ENCODE measurements at places on chromosomes 3 and 15.
A peak's percentile ranks its signal among the peaks of the same experiment; 100 is the strongest.

- no peak for DNase-seq
These were observed 189.2 kb downstream of the ECT2 start for GRCh38 chr3:172939651-172940293.

DNA sequence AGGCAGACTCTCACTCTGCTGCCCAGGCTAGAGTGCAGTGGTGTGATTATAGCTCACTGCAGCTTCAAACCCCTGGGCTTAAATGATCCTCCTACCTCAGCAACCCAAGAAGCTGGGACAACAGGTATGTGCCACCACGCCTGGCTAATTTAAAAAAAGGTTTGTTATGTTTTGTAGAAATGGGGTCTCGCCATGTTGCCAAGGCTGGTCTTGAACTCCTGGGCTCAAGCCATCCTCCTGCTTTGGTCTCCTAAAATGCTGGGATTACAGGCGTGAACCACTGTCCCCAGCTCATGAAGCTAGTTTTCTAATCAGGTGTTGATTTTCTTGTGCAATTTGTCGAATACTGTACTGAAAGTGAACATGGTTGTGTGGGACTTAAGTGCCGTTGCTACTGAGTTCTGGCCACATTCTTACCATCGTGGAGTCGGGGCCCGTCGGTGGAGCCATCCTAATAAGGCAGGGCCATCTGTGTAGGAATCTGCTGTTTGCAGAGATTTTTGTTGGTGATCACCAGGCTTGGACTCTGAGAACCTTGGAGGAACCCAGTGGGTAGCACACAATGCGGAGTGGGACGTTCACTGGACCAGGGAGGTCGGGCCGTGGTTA is 193.2 kb downstream of the GOLGA6L6 start:
- no peak for DNase-seq

- DNase-seq: no peak
These were observed 414.7 kb upstream of the ARRDC4 start for GRCh38 chr15:97545799-97546198.

- no peak for DNase-seq
These were observed 49.8 kb downstream of the KBTBD12 start for GRCh38 chr3:127964816-127965215.

GRCh38 chr3:59082106-59082505 is 32.3 kb upstream of the CFAP20DC start:
- DNase-seq: no peak

DNA sequence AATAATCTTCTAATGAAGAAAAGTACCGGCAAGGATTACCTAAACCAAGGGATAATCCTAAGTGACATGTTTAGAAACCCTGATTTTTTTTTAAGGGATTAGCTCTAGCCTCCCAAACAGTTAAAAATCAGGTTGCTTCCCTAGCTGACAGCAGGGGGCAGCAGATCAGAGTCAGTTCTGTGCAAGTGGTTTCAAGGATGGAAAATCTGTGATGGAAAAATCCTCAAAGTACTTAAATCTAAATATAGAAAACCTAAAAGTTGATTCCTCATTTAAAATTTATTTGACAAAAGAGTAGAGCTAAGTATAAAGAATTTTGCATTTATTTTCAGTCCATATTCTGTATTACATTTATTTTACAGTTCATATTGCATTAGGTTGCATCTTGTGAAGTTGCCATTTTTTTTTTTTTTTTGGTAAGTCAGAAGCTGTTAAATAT is 107.6 kb downstream of the PEX5L start:
- no peak for DNase-seq

DNA sequence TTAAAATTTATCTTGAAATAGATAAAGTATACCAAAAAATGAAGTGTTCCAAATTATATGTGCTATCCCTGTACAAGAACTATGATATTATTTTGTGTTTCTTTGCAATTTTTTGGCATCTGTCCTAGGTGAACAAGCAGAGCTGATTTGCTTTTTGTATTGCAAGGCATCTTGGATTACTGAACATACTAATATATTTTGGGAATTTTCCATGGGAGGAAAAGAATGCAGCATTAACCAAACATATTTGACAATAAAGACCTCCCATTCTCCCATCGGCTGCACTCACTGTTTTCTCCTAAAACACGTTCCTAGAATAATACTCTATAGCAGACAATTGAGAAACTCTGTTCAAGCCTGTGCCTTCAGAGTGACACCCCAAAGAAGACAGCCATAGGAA is 265.1 kb upstream of the ALCAM start:
- DNase-seq: no peak

DNA sequence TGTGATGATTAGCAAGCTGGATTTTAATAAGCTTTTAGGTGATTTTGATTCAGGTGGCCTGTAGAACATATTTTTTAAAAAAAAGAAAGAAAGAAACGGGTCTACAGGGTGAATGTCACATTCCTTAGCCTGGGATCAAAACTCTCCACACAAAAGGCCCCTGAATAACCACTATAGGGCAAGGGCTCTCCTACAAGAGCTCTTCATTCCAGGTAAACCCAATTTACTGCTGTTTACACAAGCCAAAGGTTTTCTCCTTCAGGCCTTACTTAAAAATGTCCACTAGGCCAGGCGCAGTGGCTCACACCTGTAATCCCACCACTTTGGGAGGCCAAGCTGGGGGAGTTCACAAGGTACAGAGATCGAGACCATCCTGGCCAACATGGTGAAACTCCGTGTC is 8.3 kb downstream of the MSL2 start:
- no peak for DNase-seq

DNA sequence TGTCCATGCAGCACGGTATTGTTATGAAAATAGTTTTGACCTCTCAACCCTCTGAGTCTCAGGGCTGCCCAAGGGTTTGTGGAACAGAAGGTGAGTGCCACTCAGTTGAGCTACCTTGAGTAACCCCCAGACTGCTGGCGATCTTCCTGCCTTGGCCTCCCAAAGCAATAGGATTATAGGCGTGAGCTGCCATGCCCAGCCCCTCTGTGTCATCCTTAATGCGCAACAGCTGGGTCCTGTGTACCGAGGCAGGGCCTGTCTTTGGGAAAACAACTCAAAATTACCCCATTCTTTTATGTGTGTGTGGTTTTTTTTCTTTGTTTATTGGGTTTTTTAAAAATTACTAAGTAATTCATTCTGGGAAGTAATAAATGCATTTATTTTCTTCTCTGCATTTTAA is 78.3 kb upstream of the TPM1 start:
- no peak for DNase-seq

- DNase-seq: no peak
These were observed 13.8 kb upstream of the NMNAT3 start for GRCh38 chr3:139691619-139692018.

- DNase-seq: no peak
These were observed 5.3 kb downstream of the INAFM2 start for GRCh38 chr15:40328751-40329150.

- no peak for DNase-seq
These were observed 607.5 kb upstream of the BCHE start for GRCh38 chr3:166444756-166445155.

DNA sequence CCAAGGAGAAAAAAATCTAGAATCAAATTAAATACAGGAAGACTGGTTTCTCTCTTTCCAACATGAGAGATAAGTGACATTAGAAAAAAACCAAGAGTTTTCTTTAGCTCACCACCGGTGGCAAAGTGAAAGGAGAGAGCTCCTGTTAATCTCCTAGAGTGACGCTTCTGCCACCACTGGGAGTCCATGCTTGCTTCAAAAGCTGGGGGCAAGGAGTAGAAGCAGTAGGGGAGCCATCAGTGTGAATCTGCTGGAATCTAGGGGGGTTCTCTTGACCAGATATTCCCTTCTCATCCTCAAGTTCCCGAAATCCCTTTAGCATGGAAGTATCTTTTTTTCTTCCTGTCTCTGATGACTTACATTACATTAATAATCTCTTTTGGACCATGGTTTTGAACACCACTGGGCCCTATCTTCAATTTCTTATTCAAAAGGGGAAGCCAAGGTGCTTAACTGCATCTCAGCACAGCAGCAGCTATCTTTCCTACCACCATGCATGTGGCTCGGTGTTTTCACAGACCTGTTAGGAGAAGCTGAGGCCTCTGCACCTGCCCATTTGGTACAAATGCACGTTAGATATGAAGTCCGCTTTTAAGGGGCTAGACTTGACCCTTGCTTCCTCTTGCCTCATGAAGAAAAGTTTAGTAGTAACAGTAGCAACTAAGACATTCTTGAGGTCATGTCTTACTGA is 6.6 kb upstream of the ICE2 start:
- no peak for DNase-seq

DNA sequence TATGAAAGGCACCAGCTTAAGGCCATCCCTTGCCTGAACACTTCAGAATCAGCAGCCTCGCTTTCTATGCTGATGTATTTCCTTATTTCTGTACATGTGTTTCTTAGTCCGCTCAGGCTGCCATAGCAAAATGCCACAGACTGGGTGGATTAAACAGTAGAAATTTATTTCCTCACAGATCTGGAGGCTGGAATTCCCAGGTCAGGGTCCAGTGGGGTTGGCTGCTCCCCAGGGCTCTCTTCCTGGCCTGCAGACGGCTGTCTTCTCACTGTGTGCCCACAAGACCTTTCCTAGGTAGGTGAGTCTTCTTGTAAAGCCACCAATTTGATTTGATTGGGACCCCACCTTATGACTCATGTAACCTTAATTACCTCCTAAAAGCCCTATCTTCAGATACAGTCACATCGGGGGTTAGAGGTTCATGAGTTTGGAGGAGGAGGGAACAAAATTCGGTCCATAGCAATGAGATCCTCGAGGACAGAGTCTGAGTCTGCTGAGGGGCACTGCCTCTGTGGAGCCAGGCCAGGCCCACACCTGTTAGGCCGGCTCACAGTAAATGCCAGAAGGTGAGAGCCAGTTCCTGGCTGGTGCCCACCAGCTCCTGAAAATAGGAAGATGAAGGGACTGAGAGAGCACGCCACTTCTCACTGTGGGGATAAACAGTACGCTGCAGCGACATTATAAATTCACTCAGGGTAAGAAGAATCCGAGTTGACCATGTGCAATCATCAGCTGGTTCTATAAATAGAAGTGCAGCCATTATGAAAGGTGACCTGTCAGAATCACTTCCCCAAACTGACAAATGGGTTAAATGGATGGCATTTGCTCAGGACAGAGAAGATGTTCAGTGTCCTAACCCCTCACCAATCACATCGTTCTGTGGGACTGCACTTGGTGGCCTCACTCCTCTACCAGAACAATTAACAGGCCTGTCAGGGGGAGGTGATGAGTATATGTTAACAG is 41.1 kb downstream of the CTXND1 start:
- no peak for DNase-seq

GRCh38 chr3:120496278-120497002 is 45.6 kb upstream of the FSTL1 start:
- no peak for DNase-seq

GRCh38 chr15:41773332-41773728 is 954 bp upstream of the MAPKBP1 start:
- no peak for DNase-seq

- DNase-seq: no peak
These were observed 300.6 kb downstream of the SATB1 start for GRCh38 chr3:18124501-18124900.

GRCh38 chr3:97772926-97773325 is 8.4 kb downstream of the ARL6 start:
- no peak for DNase-seq

DNA sequence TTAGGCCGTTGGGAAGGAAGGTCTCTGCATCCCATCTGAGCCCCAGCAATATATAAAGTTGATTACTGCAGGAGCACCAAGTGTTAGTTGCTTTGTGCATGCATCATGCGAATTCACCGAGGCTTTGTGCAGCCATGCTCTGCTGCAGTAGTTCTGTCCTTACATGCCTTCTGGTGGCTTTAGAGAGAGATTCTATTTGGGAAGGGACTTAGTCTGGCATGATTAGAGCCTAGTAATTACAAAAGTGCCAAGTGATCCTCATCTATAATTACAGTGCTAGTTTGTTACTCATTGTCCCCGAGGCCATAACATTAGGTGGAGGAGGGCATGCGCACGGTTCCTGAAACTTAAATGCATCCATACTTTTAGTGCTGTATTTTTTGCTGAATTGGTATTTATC is 353.6 kb downstream of the CNTN4 start:
- peak; percentile 4 for DNase-seq

GRCh38 chr3:99929745-99930139 is 112.1 kb downstream of the CMSS1 start:
- DNase-seq: no peak

DNA sequence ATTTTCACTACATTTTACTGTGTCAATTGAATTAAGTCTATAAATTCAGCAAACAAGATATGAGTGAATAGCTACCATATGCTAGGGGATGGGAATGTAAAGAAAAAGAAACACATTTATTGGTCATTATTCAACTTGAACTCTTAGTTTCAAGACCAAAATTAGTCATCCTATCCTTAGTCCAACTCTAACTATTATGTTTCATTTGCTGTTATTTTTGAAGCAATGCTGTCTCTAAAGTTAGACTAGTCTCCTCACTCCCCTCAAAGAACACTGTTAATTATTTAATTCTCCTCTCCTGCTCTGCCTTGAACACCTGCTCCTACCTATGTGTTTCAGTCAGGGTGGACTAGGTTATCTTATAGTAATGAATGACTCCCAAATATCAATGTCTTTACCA is 920.9 kb downstream of the TUSC7 start:
- no peak for DNase-seq

DNA sequence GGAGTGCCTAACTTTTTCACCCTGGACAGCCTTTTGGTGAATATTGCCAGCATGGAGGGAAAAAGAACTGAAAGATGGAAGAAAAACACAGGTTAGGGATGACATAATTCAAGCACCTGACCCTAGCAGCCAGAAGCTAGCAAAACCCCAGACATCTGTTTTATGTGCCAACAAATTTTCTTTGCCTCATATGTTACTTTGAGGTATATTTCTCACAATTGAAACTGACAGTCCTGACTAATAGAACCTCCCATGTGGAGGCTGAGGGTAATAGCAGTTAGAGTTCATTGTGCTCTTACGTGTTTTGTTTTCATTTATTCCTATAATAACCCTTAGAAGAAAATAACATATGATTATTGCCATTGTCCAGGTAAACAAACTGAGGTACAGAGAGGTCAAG is 71.5 kb upstream of the SLC25A26 start:
- no peak for DNase-seq

DNA sequence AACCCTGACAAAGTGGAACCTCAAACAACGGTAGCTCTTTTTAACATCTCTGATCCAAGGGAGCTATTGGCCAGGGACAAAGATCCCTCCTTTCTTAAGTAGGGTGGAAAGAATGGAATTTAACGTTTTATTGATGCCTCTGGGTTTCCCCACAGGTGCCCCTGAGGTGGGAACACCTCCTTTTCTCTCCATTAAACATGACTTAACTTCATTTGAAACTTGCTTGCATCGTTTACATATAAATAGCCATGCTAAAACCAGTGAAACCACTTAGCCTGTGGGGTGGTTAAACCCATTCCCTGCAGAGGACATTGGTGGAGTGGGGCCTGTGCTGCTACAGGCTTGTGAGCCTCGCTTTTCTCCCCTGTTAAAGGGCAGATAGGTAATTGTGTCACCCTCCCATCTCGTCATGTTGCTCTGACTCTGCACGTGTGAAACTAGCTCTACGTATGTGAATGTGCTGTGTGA is 9.7 kb downstream of the CGNL1 start:
- no peak for DNase-seq

GRCh38 chr15:48866141-48866563 is 11.8 kb upstream of the EID1 start:
- DNase-seq: no peak

- DNase-seq: no peak
These were observed 24.1 kb downstream of the POPDC2 start for GRCh38 chr3:119636249-119636648.

Measured in NCI-H1436 treated with DMSO at 0.1 percent for 48 hours (cell line).